ENCODE measurements at places on chromosomes 2 and 18.
A peak's percentile ranks its signal among the peaks of the same experiment; 100 is the strongest.

GRCh38 chr18:69035756-69036155 is 237.9 kb downstream of the CCDC102B start:
- no peak for DNase-seq

DNA sequence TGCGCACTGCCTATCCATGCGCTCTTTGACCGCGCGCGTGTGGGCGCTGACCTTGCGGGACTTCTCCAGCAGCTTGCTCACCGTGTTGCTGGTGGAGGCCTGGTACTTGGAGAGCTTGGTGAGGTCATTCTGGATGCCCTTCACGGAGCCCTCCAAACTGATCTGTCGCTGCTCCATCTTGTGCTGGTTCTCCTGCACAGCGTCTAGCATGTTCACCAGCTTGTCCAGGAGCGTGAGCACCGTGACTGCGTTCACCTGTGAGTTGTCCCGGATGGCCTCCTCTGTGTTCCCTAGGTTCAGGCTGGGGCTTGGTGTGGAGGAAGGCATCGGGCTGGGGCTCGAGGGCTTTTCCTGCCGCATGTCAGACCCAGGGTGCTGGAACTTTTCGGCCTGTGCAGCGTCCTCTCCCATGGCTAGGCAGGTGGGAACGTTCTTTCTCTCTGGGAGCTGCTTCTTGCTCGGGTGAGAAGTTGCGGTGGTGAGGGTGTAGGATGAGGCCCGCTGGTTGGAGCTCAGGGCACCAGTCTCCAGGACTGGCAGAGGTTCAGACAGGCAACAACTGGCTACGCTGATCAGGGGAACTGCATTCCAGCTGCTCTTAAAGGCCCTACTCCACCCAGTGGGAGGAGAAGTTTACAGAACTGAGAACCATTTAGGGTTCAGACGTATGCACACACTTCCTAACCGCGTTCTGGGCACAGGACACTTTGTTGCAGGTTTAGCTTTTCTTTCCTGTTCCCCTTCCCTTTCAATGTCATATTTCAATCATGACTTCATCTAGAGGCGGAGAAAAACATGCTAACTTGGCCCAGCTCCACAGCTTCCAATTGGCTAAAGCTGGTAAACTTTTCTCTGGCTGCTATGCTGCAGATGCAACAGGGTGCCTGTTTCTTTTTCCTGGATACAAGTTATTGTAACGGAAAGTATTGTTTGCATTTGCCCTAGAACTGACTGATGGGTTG is at the start of gene CAVIN2:
TSS of gene CAVIN2 (minus strand) at position 574 of the 962 bp plus-strand sequence. CDS start at position 411, 163 bp downstream.
- no peak for DNase-seq

DNA sequence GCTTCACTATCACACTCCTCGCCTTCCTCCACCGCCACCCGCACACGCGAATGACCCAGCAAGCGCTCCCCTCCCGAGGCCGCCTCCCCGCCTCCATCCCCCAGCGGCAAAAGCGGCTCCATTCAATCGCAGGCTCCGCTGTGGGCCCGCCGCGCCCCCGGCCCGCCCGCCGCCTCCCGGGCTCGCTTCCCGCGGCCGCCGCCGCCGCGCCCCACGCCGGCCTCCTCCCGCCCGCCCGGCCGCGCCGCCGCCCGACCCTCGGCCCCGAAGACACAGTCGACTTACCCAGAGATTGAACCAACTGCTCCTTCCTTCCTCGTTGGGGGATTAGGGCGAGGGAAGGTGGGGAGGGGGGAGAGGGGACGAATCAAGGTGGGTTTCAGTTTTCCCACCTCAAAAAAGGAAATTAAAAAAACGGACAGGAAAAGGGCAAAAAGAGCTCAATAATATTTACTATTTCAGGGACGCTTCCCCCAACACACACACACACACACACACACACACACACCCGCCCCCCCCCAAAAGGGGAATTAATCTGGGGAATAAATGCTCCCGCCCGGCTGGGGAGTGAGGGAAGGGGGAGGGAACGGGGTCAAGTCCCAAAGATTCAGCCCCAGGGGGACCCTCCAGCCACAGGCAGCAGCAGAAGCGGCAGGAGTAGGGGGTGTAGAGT is 743 bp downstream of the XPO1 start:
- peak; percentile 12 for DNase-seq

- no peak for DNase-seq
Observed at GRCh38 chr18:54775686-54776085, 52.6 kb upstream of the RAB27B start.

- DNase-seq = peak; percentile 77
Observed at GRCh38 chr2:128473175-128474035, 154.7 kb upstream of the HS6ST1 start.

DNA sequence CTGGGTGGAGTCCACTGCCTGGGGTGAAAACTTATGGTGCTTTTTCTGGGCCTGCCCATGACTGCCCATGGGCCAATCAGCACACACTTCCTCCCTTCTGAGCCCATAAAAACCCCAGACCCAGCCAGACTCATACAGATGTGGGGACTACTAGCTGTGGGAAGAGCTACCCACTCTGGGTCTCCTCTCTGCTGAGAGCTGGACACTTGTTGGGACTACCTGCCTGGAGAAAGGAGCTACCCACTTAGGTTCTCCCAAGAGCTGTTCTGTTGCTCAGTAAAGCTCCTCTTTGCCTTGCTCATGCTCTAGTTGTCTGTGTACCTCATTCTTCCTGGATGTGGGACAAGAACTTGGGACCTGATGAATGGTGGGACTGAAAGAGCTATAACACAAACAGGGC is 119.6 kb upstream of the SLC38A11 start:
- DNase-seq = no peak

GRCh38 chr2:44778221-44778654 is 163.3 kb upstream of the SIX3 start:
- DNase-seq = no peak

- no peak for DNase-seq
Observed at GRCh38 chr18:30512872-30513271, 529.7 kb downstream of the DSC3 start.
